MV-4-11 (cell line): ENCODE measurements at places on chromosomes 7 and 10.

- no peak for DNase-seq
These were observed 16.6 kb downstream of the SFTPD start for GRCh38 chr10:79932307-79932706.

DNA sequence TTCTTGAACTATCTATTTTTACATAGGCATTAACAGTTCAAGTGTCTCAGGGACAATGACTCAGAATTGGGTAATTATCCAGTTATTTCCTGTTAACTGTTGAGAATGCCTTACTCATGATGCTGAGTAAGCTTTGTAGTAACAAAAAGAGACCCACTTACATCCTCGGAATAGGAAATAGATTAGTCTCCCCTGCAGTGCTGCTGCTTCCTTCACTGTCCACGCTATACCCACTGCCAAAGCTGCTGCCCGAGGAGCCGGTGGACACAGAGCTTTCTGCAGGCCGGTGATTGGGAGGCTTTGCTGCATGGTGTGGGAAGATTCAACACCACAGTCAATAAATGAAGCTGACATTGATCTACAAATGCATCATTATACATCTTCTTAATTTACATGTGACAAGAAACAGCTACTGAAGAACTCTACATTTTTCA is 357.1 kb downstream of the PCLO start:
- DNase-seq, result peak; percentile 73

DNA sequence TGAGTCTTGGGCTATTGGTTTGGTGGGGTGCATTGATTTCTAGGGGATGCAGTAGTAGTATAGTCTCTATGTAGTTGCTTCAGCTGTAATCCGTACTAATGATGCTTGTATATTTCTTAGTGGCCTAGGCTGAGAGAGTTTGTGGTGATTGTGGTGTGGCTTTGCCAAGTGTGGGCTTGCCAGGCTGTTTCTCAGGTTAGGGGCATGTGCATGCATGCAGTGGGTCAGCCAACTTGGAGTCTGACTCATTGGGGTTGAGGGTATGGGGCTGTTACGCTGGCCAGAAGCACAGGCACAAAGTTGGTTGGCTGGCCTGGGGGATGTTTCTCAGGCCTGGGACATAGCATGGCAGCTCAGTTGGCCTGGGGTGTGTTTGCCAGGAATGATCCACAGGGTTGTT is 25.7 kb upstream of the PLA2G12B start:
- DNase-seq, result no peak

DNA sequence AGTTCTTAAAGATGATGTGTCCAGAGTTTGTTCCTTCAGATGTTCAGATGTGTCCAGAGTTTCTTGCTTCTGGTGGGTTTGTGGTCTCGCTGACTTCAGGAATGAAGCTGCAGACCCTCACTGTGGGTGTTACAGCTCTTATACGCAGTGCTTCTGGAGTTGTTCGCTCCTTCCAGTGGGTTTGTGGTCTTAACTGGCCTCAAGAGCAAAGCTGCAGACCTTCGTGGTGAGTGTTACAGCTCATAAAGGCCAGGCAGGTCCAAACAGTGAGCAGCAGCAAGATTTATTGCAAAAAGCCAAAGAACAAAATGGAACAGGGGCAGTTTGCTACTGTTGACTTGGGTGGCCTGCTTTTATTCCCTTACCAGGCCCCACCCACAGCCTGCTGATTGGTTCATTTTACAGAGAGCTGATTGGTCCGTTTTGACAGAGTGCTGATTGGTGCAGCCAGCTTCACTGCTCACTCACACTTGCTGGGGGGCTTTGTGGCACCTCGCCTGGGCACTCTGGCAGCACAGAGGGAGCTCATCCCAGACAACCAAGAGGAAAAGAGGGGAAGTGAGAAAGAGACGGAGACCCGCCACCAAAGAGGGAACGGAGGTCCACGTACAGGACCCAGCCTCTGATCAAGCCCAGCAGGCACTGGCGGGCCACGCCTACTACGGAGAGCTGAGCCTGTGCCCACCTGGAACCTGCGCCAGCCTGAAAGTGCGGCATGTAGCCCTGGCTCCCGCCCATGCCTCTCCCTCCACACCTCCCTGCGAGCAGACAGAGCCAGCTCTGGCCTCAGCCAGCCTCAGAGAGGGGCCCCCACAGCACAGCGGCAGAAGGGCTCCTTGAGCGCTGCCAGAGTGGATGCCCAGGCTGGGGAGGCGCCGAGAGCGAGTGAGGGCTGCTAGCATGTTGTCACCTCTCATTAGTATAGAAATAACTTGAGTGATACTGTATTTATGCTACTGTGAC is 55.8 kb upstream of the SEMA3C start:
- no peak for DNase-seq

GRCh38 chr10:63587191-63587590 is 66.0 kb downstream of the REEP3 start:
- no peak for DNase-seq

DNA sequence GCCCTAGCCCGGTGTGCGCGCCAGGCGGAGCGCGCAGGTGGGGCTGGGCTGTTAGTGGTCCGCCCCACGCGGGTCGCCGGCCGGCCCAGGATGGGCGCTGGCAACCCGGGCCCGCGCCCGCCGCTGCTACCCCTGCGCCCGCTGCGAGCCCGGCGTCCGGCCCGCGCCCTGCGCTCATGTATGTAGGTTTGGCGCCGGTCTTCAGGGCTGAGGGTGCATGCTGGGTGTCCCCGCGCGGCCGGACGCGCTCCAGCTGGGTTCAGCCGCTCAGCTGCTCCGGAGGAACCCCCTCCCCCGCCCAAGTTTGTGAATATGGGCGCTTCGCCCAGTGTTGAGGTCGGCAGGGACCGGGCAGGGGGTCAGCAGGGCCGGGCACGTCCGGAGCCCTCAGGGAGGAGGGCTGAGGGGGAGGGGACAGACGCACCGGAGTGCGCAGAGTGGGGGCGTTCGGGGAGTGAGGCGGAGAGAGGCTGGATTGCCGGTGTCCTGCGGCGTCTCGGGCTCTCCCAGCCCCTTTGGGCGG is 559 bp downstream of the VWC2 start:
- no peak for DNase-seq

DNA sequence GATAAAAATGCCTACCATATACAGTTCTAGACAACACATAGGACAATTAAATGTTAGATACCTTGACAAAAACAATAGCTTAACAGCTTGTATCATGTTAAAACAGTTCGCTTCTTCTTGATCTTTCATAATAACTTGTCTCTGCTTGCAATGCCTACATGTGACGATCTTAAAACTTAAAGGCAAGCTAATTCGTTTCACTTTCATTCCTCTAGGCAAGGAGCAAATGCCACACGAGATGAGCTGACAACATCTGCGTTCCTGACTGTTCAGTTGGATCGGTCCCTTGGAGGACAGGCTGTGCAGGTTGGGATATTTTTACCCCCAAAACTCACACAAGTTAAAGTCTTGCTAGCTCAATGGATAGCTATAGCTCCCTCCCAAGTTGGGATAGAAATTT is 51.6 kb upstream of the ARL4A start:
- DNase-seq, result no peak

GRCh38 chr10:11698691-11699549 is 43.3 kb upstream of the ECHDC3 start:
- DNase-seq, result peak; percentile 76

DNA sequence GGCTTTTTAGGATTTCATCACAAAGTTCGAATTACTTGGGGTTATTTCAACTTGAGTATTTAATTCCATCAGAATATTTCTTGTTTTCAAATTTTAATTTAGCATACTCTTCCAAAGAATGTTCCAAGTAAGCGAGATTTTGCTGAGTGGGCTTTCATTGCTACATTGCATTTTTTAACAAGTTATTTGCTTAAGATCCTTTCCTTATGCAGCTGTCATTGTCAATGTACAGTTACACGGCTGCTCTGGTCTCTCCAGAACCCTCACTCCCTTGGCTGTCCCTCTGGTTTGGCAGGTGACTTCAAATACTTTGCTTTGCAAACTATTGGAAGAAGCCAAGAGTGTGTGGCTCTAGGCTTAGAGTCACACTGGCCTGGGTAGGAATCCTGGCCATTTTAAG is 80.0 kb downstream of the CFAP58 start:
- no peak for DNase-seq

DNA sequence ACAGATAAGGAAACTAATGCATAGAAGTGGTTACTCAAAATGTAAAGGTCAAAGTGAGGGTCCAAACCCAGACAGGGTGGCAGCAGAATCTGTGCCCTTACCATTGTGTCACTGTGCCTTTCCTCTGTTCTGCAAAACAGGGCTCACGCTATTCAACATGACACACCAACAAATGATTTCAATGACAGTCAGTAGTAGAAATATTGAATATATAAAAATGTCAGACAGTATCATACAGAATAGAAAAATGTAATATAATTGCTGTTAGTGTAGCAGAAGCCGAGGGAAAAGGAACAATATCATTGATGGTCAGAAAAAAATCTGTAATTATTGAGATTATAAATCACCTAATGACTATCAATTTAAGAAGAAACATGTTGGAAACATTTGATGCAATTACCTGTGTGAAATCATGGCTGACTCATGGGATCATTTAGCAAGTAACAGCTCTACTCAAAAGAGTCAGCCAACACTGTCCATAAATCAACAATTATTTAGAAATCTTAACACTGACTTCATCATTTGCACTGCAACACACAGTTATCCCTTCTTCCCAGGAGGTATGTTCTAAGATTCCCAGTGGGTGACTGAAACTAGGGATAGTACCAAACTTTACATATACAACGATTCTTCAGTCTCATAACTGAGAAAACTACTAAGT is 198.7 kb downstream of the DGKI start:
- no peak for DNase-seq

DNA sequence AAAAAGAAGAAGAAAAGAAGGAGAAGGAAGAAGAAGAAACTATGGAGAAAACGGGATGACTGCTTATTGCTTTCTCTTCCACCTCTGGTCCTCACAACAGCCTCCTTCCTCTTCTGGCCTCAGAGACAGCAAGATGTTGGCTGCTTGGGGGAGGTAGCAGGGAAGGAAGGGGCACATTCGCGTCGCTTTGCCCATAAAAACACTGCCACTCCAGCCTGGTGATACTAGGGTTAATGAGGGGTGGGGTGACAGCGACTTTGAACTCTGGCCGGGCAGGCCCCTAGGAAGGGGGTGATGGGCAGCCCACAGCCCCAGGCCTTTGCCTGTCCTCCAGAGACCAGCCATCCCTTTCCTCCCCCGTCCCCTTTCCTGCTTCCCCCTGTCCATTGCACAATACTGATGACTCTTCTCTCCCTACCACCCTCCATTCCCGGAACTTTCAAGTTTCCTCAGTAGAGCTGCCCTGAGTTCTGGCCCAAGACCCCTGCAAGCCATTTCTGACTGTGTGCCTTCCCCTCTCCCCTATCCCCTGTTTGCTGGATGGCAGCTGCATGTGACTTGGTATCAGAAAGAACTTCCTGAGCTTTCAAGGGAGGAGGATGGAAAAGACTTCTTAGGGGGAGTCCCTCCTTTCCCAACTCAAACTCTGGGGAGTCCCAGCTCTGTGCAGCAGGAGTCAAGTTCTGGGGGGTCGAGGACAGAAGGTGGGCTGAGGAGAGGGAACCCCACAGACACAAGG is 2.2 kb upstream of the CUEDC2 start:
- DNase-seq, result peak; percentile 30

DNA sequence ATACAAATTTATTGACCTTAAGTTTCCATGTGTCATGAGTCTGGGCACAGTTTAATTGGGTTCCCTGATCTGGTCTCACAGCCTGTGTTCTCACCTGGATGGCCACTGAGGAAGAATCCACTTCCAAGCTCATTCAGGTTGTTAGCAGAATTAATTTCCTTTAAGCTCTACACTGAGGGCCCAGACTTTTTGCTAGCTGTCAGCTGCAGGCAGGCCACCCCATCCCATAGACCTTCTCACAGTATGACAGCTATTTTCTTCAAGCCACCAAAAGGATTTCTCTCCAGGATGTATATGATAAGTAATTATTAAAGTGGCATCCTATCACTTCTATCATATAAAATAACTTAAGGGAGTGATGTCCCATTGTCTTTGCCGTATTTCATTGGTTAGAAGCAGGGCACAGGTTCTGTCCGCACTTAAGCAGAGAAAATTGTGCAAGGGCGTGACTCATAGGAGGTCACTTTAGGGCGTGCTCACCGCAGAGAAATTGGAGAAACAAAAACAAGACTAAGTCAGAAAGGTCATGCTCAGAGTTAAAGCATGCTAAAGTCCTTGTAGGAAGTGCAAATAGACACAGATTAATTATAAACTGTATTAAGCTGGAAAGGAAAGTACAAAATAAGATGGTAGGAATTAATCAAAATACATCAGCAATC is 109.9 kb downstream of the AHR start:
- peak; percentile 93 for DNase-seq

GRCh38 chr7:136566491-136566890 is 302.0 kb upstream of the CHRM2 start:
- no peak for DNase-seq

DNA sequence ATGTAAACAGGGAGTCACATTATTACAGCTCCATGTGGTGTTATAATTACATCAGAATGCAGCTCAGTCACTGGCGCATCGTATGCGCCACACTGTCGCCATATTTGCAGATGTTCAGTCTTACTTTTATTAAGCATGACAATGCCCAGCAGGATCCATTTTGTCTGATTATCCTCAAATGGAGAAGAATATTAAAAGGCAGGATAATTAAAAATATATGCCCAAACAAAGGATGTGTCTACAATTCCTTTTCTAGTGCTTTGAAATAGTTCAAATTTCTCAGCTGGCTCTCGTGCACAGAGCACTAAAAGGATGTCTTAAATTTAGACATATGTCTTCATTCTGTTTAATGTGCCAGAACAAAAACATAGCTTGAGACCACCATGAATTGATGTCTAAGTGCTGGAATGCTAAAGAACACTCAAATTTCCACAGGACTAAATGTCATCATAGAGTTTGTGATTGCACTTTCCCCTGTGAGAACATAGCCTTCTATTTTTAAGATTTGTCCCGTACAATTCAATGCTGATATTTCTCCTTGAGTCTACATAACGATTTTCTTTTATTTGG is 168.0 kb downstream of the DKK1 start:
- DNase-seq, result no peak

- DNase-seq, result no peak
These were observed 174.1 kb downstream of the KCNMA1 start for GRCh38 chr10:77463499-77463898.

GRCh38 chr10:132855889-132856288 is 69.9 kb upstream of the NKX6-2 start:
- no peak for DNase-seq

DNA sequence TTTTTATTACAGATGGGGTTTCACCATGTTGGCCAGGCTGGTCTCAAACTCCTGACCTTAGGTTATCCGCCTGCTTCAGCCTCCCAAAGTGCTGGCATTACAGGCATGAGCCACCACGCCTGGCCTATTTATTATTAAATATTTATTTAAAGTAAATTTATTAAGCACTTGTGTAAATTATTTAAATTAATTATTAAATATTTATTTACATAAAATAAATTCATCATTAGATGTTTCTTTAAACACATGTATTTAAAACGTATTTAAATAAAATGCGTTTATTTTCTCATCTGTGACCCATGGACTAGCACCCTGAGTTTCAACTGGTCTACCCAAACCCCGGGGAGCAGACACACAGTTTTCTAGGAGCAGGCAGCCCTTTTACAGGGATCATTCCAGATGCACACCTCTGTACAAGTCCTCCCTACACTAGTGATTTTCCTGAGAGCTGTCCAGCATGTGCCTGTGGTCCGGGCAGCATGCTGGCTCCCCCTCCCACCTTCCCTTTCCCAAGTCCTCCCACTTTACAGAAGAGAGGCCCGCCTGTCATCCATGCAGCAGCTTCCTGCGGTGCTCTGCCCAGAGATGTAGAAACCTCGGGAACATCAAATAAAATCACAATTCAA is 89.2 kb upstream of the ATP6V0A4 start:
- no peak for DNase-seq
